ENCODE measurements at places on chromosomes 2 and 18.

GRCh38 chr2:90207454-90208058 is 1516.1 kb downstream of the RPIA start:
- DNase-seq, result no peak

- DNase-seq, result no peak
Observed at GRCh38 chr2:8427211-8427610, 254.6 kb upstream of the ID2 start.

- DNase-seq, result no peak
Observed at GRCh38 chr18:32566960-32567359, 96.3 kb upstream of the GAREM1 start.

DNA sequence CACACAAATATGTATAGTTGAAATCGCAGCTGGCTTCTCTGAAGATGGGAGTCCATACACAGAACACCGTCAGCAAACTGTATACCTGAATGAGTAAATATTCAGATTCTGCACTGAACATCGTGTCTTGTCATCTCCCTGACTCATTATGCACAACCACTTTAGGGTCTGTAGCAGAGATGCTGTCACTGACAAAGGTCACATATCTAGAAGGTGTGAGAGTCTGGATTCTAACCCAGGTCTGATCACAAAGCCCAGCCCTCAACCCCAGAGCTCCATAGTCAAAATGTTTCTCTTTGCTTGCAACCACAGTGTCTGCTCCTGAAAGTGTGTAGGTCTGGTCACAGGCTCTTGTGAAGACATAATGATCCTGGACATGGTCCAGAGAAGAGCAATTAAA is 78.3 kb upstream of the PAX8 start:
- DNase-seq, result no peak

GRCh38 chr2:67340133-67341011 is 56.8 kb upstream of the ETAA1 start:
- DNase-seq, result no peak

GRCh38 chr2:239313776-239314175 is 87.0 kb downstream of the HDAC4 start:
- no peak for DNase-seq

- DNase-seq, result no peak
Observed at GRCh38 chr18:66219817-66220216, 384.1 kb downstream of the CDH19 start.

GRCh38 chr18:31583185-31583854 is 8.4 kb upstream of the TTR start:
- DNase-seq, result no peak

DNA sequence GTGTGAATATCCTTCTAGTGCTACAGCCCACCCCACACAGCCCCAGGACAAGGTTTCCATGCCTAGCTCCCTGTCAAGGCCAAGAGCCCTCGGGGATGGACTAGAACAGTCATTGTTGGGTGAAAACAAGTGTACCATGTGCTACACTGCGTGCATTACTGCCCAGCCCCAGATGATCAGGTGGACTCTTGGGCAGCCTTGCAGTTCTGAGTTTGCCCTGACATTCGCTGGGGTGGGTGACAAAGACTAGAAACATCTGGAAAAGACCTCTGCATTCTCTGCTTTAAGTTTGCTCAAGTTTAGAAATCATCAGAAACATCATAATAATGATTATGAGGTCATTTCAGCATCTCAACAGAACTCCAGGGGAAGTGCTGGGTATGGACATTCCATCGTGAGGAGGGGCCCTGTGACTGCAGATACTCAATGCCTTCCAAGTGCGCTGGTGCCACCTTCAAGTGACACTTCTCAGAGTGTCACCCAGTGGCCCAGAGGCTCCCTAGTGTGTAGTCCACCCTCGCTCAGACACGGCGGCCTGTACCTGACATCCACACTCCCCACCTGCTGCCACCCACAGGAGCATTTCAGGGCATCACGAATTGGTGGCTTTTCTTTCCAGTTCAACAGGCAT is 5.3 kb upstream of the PXDN start:
- no peak for DNase-seq

GRCh38 chr2:177832611-177833433 is 239.8 kb downstream of the PDE11A start:
- no peak for DNase-seq

- DNase-seq, result no peak
Observed at GRCh38 chr2:169716238-169716886, 17.3 kb upstream of the KLHL23 start.

- DNase-seq, result no peak
Observed at GRCh38 chr2:137231628-137232027, 466.3 kb downstream of the THSD7B start.

DNA sequence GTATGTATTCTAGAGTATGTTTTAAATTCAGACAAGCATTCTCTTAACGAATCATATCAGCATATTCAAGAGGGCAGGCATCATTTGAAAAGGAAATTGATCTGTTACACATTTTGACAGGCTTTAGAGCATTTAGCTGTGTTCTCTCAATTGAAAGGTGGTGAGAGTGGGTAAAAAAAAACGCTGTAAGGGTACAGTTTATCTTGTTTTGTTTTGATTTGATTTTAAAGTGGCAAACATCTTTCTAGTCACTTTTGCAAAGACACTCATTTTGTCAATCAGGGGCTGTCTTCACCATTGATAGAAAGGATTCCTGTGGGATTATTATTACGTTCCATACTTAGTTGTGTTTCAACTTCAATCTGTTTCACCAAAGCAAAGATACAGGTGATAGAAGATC is 2.2 kb downstream of the CDH19 start:
- DNase-seq, result no peak

DNA sequence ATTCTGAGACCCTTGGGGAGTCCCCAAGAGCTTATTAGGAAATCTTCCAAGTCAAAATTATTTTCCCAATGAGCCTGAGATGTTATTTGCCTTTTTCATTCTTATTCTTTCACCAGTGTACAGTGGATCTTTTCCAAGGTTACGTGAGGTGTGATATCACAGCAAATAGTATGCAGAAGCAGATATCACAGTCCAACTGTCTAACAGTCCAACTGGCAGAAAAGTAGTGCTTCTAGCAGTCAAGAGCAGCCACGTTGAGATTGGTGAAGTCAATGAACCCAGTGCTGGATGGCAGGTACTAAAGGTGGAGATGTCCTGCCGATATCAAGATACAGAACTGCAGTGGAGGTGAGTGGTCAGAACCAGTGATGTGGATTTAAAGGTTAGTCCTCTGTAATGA is 78.9 kb upstream of the ZNF397 start:
- DNase-seq, result no peak

- DNase-seq, result no peak
Observed at GRCh38 chr2:216698895-216699294, 3.5 kb upstream of the IGFBP5 start.

GRCh38 chr2:159427048-159427447 is 140.5 kb upstream of the WDSUB1 start:
- DNase-seq, result no peak

GRCh38 chr2:219737270-219737691 is 109.9 kb downstream of the SLC4A3 start:
- no peak for DNase-seq

GRCh38 chr2:28227498-28227897 is 165.2 kb upstream of the FOSL2 start:
- DNase-seq, result no peak

GRCh38 chr18:48161911-48162698 is 231.6 kb upstream of the SMAD2 start:
- DNase-seq, result no peak

DNA sequence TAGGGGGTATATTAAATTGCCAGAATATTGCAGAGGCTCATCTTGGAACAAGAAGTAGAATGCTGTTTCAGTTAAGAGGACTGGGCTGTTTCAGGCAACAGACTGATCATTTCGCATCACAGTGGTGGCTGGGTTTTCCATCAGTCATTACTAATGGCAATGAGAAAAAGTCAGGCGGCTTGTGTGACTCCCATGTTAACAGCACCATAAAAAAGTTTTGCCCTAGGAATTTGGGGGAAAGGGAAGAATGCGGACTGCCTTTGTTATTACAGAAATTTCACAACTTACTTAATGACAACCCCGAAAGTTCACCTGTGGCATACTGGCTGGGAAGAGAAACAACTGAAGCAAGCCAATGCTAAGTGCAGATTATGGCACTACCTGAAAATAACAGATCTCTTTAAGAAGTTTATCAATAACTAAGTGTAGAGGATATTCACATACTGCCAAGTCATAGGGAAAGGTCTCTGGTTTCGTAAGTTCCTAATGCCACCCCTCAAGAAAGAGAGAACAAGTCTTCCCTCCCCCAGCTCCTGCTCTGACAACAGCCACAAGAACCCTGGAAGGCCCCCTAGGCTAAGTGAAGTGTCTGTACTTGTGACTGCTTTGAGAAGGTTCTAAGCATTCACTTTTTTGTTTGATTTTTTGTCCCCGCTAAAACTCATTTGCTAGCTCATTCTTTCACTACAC is 40.5 kb upstream of the AP1S3 start:
- no peak for DNase-seq

DNA sequence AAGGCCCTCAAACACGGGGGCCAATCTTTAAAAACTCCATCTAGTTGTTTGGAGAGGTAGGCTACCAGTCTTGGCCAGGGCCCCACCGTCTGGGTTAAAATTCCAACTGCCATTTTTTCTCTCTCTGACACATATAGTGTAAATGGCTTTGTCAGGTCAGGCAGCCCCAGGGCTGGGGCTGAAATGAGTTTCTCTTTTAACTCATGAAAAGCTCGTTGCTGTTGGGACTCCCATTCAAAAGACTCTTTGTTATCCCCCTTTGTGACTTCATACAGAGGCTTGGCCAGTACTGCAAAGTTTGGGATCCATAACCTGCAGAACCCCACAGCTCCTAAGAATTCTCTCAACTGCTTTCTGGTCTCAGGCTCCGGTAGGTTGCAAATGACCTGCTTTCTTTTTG is 99.4 kb upstream of the SLC1A4 start:
- no peak for DNase-seq
